IPS DF 19.7 (cell line): ENCODE measurements at places on chromosomes 1 and 21.

DNA sequence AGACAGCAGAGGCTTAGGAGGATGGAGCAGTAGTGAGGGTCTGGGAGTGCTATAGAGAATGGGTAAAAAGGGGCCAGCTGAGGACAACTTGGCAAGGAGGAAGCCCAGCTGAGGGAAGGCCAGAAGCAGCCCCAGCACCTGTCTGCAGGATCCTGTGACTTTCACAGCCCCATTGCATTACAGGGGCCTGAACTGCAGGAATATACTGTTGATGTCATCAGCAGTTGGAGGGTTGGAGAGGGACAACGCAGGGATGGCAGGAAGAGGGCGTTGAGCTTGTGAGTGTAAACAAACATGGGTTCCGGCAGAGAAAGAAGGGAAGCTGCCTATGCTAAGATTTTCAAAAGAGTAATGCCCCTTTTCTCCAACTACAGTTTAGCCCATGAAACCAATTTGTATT is 628.5 kb downstream of the SMYD3 start:
- DNase-seq, result no peak

- no peak for DNase-seq
Measured at GRCh38 chr1:91781901-91782622, 103.9 kb downstream of the TGFBR3 start.

- DNase-seq, result no peak
Measured at GRCh38 chr1:61975638-61976037, 219.0 kb upstream of the L1TD1 start.

GRCh38 chr1:10216090-10216749 is 5.8 kb downstream of the KIF1B start:
- no peak for DNase-seq

DNA sequence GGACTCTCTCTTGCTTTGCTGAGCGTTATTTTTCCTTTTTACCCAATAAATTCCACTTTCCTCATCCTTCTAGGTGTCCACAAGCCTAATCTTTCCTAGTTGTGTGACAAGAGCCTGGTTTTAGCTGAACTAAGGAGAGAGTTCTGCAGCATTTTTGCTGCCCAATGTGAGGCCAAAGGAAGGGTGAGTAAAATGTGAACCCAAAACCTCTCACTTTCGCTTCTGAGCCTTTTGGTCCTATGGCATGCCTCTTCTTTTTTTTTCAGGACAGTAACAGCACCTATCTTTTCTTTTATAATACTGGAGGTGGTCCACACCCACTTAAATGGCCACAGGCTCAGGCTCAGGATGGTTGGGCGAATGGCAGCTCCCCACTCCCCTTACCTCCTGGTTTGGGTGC is 111.1 kb downstream of the COP1 start:
- no peak for DNase-seq

- no peak for DNase-seq
Measured at GRCh38 chr1:7842517-7842916, 10.3 kb downstream of the UTS2 start.

DNA sequence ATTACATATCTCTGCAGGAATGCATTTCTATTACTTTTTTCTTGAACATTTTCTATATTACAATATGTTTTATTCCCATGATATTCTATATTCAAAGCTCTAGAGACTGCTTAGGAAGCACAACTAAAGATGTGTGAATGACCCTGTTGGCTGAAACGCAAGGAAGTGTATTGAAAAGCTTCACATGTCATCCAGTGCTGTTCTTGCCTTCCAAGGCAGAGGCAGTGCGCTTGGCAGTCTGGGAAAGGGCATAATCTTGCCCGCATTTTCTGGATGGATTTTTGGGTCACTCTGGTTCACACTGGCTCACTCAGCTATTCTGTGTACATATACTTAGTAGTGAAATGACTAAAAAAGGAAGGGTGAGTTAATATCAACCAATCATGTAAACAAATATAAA is 262.4 kb downstream of the PTPRC start:
- no peak for DNase-seq

DNA sequence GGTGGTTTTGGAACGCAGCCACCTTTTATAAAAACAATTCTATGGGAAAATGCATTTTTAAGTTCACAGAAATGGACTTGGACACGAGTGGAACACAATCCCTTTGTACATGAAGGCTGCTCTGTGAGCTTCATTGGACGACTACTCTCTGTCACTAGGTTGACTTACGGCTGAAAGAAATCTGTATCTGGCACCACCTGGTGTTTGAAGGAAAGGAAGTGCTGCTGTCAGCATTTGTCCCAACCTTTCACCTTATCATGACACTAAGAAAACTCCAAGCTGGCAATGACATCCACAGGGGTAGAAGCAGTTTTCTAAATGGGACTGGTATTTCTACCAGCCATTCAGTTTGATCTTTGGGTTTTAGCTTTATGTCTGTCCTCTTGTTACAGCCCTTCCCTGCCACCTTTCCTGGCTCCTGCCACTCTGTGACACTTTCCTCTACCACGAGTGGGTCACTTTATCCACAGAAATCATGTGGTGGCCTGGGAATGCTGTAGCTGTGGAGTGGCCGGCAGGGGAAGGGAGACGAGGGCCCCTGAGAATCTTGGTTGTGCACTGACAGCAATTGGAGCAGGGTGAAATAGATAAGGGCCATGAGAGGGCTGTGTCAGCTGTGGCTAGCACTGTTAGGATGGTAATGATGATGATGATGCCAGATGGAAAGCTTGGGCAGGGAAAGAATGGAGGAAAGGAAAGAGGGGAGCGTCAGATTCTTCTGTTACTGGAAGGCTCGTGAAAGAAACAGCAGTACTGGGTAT is 85.2 kb downstream of the TBX19 start:
- peak; percentile 23 for DNase-seq

DNA sequence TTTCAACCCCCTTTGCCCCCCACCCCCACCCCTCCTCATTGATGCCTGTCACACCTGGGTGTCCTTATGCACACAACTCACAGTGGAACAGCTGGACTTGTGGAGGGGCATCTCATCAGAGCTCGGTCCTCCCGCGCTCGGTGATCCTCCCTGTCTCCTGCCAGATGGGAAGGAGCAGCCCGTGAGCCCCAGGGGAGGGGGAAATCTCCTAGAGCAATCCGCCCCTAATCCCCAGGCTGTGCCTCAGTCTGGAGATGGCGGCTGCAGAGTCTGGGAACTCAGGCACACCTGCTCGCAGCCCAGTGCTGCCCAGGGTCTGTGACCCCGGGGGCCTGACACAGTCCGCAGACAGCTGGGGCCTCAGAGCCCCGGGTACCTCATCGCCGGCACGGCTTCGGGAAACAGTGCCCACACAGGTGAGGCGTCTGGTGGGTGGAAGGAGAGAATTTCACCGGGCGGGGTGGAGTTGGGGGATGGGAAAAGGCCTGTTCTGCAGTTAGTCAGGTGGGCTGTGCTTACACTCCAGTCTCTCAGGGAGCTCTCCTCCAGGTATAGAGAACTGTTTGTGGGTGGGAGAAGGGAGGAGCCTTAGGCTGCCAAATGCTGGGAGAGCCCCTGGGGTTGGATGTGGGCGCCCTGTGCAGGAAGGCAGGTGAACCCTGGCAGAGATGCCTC is 29.3 kb downstream of the TMCC2 start:
- no peak for DNase-seq

GRCh38 chr21:37766129-37766528 is 150.1 kb downstream of the KCNJ6 start:
- DNase-seq, result no peak

- no peak for DNase-seq
Measured at GRCh38 chr1:6560267-6560666, 5.2 kb downstream of the TAS1R1 start.

DNA sequence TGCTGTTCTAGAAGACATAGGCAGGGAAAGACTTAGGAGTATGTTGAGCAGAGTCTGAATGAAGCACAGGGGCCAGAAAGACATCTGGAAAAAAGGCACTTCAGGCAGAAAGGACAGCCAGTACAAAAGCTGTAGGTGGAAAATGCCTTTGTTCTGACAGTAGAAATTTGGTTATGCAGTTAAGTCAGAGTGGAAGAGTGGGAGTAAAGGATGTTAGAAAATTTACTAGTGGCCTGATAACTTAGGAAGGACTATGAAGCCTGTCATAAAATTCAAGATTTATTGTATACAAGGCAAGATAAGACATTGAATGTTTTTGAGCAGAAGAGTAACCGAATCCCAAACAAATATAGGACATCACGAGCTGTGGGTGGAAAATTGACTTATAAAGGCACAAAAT is 987.9 kb downstream of the PLA2G4A start:
- DNase-seq, result no peak

DNA sequence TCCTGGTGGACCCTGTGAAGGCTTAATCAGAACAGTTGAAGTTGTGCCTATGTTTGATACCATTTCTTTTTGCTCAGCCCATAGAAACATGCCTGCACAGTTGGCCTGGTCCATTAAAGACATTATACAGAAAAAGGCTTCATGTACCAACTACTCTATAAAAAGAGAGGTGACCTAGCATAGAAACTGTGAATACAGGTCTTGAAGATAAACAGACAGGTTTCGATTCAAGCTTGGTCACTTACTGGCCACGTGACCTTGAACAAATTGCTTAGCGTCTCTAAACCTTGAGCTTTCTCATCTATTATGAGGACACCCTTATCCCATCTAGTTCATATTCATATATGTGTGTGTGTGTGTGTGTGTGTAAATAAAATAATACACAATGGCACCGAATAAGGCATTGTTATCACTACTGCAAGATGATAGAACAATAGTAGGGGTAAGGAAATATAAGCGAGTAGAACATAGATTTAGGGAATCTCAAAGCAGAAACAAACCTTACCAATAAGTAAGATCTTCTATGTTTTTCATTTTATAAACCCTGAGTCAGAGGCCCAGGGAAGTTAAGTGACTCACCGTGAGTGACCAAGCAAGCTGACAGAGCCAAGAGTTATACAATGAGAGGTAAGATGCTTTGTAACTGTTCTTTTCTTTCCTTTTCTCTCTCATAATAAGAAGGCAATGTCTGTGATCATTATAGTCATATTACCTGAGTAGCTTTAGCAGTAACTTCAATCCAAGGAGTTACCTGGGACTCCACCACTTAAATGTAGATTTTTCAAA is 476.8 kb upstream of the DEPDC1 start:
- no peak for DNase-seq

DNA sequence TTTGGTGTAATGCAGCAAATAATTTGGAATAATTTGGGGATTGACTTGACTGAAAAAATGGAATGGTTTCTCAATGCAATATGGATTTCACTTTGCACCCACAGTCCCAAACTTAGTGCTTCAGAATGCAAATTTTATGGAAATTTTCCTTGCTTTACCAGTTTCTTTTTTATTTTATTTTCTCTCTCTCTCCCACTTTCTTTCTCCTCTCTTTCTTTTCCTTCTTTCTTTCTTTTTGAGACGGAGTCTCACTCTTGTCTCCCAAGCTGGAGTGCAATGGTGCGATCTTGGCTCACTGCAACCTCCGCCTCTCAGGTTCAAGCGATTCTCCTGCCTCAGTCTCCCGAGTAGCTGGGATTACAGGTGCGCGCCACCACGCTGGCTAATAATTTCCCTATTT is 110.3 kb downstream of the KCNN3 start:
- no peak for DNase-seq

- no peak for DNase-seq
Measured at GRCh38 chr1:227318016-227318852, at the start of gene CDC42BPA. TSS of gene CDC42BPA (minus strand) at chr1:227318492. CDS start at chr1:227317182, 1,310 bp downstream.

DNA sequence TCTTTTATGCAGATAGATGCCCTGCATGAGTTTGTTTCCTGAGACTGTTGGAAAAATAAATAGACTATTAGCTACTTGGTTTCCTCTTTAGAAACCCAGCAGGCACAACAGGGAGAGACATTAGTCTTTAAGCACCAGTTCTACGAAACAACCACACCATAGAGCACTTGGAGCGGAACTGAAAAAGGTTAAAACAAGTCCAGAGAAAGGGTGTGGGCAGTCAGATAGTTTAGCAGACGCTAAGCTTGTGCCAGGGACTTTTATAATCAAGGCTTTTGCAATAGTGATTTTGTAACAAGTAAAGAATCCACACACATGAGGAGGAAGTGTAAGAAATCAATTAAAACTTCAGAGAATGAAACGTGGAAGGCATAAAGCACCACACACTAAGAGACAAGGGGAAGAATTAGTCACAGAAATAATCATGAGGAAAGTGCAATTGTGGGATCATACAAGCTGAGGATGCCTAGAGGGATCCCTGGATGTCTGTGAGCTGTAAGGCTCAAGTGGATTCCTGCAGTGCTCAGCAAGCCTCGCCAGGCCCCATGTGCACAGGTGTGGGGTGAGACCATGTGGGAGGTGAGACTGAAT is 37.8 kb upstream of the TLR5 start:
- DNase-seq, result no peak

- no peak for DNase-seq
Measured at GRCh38 chr21:17446737-17447136, 66.1 kb upstream of the CXADR start.

DNA sequence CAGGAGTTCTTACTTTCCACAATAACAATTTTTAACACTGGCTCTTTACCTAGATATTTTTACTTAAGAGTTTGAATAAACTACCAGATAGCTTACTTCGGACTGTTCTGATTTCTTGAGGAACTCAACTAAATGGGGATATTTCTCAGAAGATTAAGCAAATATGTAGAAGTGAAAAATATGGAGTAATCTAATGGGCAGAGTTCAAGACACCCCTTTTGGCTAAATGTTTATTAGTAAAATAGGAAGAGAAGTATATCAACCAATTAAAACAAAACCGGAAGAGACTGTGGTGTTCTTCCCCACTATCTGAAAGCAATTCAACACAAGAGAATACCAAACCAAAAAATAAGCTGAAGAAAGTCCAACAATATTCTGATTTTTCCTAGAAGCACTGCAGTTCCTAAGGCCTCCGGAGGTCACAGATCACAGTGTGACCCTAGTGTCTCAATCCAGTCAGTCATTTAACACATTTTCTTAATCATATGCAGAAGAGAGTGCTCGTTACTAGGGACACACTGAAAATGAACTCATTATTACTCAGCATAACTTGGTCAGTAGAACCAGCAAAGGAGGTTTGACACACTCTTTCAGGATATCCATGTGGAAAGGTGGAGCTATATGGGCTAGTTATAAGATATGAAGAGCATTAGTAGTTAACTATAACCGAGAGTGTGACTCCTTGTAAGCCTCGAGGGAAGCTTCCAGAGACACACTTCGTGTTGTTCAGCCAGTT is 5.2 kb downstream of the SIPA1L2 start:
- no peak for DNase-seq
